Fibroblast of the conjunctiva (primary cell): ENCODE measurements at places on chromosomes 5 and 9.

GRCh38 chr5:151156507-151157420 is 815 bp downstream of the ANXA6 start:
- no peak for DNase-seq

GRCh38 chr5:100299261-100299660 is 235.9 kb upstream of the FAM174A start:
- no peak for DNase-seq

DNA sequence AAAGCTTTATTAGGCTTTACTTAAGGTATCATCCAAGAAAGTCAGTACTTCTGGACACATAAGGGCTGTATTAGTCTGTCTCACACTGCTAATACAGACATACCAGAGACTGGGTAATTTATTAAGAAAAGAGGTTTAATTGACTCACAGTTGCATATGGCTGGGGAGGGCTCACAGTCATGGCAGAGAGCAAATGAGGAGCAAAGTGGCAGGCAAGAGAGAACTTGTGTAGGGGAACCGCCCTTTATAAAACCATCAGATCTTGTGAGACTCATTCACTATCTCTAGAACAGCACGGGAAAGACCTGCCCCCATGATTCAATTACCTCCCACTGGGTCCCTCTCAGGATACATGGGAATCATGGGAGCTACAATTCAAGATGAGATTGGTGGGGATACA is 49.2 kb upstream of the SLC44A1 start:
- no peak for DNase-seq

GRCh38 chr5:102790748-102791147 is 35.6 kb downstream of the PAM start:
- DNase-seq: no peak

GRCh38 chr5:67400752-67401151 is 204.2 kb upstream of the CD180 start:
- DNase-seq: no peak

DNA sequence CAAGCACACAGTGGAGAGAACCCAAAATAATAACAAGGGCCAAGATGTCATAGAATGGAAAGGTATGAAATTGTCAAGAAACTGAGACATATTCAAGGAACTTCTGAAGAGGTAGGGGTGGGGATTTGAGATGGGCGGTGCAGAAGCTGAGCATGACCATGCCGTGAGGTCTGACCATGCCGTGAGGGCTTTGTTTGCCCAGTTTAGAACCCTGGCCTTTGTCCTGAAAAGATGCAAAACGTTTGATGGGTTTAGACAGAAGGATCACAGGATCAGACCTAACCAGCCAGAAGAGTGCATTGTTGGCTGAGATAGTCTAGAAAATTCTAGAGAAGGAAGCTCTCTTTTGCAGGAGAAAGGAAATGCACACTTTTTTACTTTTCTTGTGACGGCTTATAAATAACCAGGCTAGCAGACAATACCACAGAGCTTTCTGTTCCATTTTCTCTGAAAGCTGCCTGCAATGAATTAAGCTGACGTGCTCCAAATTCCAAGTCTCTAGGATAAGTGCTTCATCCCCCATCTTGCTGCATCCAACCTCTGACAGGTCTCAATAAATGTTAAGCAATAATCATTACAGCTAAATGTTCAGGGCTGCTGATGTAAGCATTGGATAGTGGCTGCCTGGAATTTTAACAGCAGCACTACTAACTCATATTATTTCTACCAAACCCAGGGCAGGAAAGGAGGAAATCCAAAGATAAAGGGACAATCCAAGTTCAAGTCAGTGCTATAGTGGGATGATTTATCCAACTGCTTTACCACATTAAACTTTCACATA is 110.9 kb upstream of the IL6ST start:
- DNase-seq: no peak

DNA sequence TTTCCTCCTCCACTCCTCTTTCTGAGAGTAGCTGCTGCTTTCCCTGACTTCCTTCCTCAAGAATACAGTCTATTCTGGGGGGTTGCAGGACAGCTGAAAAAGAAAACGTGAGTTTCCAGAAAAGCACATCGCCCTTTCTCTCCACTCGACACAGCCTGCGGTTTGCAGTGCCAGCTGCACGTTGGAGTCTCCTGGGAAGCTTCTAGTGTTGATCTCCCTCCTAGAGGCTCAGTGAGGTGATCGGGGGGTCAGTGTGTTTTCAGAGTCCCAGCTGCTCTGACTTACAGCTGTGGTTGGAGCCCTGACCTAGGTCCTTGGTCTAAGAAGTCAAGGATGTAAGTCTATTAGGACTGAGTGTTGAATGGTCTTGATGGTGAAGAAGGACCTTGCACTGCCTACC is 25.0 kb upstream of the SUSD3 start:
- no peak for DNase-seq

DNA sequence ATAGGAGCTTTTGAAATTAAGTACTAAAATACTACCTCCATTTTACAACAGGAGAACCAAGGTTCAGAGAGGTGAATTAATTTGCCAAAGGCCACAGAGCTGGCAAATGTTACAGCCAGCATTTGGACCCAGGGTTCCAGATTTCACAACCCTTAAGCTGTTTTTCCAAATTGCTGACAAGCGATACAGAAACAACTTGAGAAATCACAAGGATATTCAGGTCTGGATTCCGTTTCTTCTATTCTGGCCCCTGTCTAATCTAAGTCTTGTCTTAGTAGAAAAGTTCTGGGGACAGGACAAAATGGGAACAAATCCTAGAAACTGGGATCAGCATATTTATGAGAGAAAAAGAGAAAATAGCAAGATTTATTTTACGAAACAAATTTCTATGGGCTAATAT is 103.1 kb upstream of the PRLR start:
- no peak for DNase-seq

DNA sequence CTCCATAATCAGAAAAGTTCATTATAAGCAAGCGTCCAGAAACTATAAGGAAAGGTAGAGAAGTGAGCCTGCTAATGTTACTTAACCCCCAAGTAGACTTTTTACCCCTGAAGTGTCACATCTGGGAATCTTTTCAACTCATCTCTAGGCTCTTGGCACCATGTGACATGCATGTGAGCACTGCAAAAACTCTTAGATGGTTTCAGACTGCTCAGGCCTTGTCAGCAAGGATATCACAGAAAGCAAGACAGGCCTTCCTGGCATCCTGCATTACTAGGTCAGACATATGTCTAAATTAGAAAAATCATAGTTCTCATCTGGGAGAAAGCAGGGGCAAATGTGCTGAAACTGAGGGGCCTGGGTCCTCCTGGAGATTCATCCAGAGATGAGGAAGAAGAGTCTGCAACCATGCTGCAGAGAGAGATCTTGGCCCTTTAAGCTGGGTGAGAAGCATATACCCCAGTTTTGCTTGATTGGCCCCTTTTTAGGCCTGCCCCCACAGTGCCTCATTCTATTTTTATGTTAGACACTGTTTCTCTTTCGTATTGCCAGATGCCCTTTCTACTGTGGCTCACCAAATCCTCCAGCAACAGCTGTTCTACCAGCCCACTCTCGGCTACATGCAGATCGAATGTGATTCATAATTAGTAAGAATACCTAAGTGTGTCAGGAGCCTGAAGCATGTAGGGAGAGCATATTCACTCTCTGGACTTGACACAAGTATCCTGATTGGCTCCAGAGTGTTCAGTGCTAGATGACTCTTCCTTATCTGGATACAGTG is 19.0 kb downstream of the TMEM8B start:
- DNase-seq: no peak

DNA sequence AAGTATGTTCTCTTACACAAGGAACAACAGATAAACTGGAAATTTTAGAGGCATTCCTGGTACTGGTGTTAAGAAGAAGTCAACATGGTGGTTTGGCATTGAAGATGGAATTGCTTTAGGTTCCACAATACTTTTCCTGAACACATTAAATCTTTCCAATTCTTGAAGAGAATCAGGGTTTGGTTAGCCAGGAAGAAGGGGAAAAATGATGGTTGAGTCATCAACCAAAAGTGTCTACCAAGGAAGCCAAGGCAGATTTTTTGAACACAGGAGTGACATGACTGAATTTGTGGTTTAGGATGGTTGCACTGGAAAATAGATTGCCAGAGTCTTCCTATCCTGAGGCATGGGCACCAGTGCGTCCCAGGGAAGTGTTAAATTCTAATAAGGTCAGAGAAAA is 433.4 kb downstream of the TMEM38B start:
- DNase-seq: no peak

DNA sequence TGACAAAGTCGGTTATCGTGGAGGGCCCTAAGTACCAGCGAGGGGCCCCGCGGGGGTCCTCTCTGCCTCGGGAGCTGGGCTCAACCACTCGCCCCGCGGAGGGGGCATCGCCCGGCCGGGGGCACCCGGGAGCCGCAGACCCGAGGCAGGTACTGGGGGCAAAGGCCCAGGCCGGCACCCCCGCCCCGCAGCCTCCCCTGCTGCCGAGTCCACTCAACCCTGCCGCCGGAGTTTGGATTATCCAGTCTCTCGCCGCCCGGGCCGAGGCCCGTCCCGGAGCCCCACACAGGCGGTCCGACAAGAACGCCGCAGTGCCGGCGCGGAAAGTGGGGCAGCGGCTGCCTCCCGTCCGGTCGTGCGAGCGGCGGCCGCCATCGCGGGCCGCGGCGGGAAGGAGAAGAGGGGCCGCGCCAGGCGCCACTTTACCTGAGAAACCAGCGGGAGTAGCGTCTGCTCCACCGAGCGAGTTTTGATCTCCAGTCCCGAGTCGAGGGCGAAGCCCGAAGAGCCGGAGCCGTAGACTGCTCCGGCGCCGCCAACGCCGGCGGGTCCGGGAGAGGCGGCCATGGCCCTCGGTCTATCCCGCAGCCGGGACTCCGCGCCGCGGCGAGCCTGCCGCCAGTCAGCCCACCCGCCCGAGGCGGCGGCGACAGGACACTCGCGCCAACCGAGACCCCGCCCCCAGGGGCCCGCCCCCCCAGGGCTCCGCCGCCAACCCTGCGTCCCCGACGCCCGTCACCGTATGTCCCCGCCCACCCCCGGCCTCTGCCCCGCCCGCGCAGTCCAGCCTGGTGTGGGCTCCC is at the start of gene CTNNAL1:
CTNNAL1 (minus strand) TSS at position 624 of the 803 bp plus-strand sequence; CDS start at position 567, 57 bp downstream.
- peak; percentile 81 for DNase-seq
